ENCODE measurements at places on chromosomes 4 and X.

DNA sequence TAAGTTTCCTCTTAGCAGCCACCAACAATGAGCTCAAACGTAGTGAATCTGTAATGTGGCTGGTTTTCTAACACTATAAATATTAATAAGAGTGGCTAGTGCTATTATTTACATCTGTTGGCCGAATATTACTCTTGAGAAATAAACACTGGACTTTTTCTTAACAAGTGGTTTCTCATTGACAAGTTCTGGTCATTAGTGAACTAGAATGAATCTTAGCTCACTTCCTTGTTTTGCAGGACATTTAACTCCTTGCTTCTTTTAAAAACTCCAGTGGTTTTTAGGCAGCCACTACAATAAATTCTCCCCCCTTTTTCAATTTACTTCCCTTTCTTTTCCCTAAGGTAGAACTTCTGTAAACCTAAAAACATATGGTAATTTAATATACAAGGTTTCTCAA is 177.2 kb downstream of the ARAP2 start:
- DNase-seq: no peak
- H3K27me3 ChIP-seq: no peaks in the 10 kb centered on the region
- H3K36me3 ChIP-seq: peaks cover 40% of the 10 kb centered on the region
- H3K4me1 ChIP-seq: peaks cover 13% of the 10 kb centered on the region
- peak overlapping the region; percentile 71 for H3K27ac ChIP-seq

GRCh38 chr4:77501240-77501639 is 104.4 kb upstream of the CXCL13 start:
- H3K4me3 ChIP-seq: no peak overlapping the region
- DNase-seq: no peak
- no peaks in the 10 kb centered on the region for H3K4me1 ChIP-seq
- H3K27me3 ChIP-seq: no peaks in the 10 kb centered on the region

- H3K27ac ChIP-seq: no peak overlapping the region
- no peaks in the 10 kb centered on the region for H3K36me3 ChIP-seq
- DNase-seq: no peak
These were observed 56.4 kb upstream of the GPR78 start for GRCh38 chr4:8523766-8524165.

- H3K27ac ChIP-seq: no peak overlapping the region
- DNase-seq: no peak
- H3K4me3 ChIP-seq: no peak overlapping the region
- H3K27me3 ChIP-seq: no peaks in the 10 kb centered on the region
- no peaks in the 10 kb centered on the region for H3K4me1 ChIP-seq
These were observed 19.8 kb upstream of the XKRX start for GRCh38 chrX:100948557-100948956.

- no peaks in the 10 kb centered on the region for H3K27me3 ChIP-seq
- H3K4me3 ChIP-seq: no peak overlapping the region
- peaks cover 11% of the 10 kb centered on the region for H3K4me1 ChIP-seq
- DNase-seq: no peak
- H3K36me3 ChIP-seq: no peaks in the 10 kb centered on the region
These were observed 149.4 kb downstream of the EFNB1 start for GRCh38 chrX:68978255-68978654.

DNA sequence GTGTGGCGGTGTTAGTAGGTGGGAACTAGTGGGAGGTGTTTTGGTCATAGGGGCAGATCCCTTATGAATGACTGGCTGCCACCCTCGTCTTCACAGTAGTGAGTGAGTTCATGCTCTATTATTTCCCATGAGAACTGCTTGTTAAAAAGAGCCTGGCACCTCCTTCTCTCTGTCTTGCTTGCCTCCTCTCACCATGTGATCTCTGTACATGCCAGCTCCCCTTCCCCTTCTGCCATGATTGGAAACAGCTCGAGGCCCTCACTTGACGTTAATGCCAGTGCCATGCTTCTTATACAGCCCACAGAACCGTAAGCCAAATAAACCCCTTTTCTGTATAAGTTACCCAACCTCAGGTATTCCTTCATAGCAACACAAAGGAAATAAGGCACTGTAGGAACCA is 21.7 kb downstream of the PNMA6F start:
- H3K4me1 ChIP-seq: no peaks in the 10 kb centered on the region
- peaks cover 2% of the 10 kb centered on the region for H3K36me3 ChIP-seq
- H3K4me3 ChIP-seq: no peak overlapping the region

- H3K36me3 ChIP-seq: peaks cover 8% of the 10 kb centered on the region
- no peak overlapping the region for H3K4me3 ChIP-seq
- no peak for DNase-seq
These were observed 34.0 kb downstream of the CENPU start for GRCh38 chr4:184699941-184700340.

GRCh38 chr4:55864577-55865223 is 11.3 kb downstream of the EXOC1 start:
- peaks cover 46% of the 10 kb centered on the region for H3K36me3 ChIP-seq
- H3K27ac ChIP-seq: no peak overlapping the region
- H3K4me1 ChIP-seq: peaks cover 12% of the 10 kb centered on the region
- no peak for DNase-seq

DNA sequence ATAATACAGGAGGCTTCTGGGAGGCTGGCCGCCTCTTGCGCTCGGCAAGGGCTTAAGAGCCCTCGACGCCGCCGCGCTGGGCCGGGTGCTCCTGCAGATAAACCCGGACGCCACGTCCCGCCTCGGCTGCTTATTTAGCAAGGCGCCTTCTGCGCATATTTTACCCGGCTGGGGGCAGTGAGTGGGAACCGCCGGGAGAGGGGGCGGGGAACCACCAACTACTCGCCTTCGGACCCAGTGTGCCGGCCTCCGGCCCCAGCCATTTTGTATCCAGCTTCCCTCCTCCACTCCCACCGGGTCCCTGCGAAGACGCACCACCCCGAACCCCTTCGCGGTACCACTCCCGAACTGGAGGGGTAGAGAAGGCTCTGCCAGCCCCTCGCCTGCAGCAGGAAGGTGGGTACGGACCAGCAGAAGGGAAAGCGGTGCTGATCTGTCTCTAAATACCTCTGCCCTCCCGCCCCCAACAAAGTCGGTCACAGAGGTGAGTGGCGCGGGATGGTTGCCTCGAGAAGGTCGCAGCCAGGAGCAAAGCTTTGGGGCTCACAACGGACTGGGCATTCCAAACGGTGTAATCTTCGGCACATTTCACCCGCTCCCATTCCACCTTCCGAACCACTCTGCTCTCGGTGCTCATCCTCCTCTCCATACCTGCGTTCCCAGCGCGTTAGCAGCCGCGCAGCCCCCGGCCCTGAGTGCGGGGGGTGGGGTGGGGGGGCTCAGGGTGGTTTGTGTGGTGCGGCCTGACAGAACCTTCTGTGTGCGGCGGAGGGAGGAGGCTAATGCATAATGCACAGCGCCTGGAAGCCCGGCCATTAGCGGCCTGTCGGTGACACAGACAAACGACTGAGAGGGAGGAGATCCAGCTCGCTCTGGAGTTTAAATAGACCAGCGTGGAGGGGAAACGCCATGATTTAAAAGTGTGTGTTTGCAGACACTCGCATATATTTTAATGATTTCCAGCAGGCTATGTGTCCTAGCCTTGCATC is 4.9 kb upstream of the BCOR start:
- no peak for DNase-seq
- no peak overlapping the region for H3K4me3 ChIP-seq
- H3K4me1 ChIP-seq: peaks cover 4% of the 10 kb centered on the region
- no peaks in the 10 kb centered on the region for H3K27me3 ChIP-seq
- peaks cover 12% of the 10 kb centered on the region for H3K36me3 ChIP-seq

DNA sequence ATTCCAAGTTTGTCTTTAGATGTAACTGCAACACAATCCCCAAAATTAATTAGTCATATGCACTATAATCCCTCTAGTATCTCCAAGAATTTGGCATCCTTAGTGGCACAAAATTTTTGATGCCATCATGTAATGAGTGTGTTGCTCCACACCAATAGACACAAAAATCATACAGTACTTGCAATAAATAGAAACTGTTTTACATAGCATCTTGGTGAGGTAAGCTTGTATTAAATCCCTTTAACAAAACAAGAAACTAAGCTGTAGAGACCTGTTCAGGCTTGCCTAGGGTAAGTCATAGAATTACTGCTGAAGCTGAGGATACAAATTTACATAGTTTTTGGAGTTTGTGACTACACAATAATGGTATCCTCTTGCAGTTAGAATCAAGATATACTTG is 64.5 kb upstream of the PRSS12 start:
- H3K4me1 ChIP-seq: no peaks in the 10 kb centered on the region
- no peak overlapping the region for H3K4me3 ChIP-seq
- H3K27ac ChIP-seq: no peak overlapping the region
- no peak for DNase-seq
- H3K36me3 ChIP-seq: peaks cover 2% of the 10 kb centered on the region

GRCh38 chr4:53191997-53192396 is 173.9 kb downstream of the SCFD2 start:
- no peak overlapping the region for H3K27ac ChIP-seq
- H3K4me1 ChIP-seq: no peaks in the 10 kb centered on the region
- no peak for DNase-seq
- no peaks in the 10 kb centered on the region for H3K27me3 ChIP-seq
- H3K4me3 ChIP-seq: no peak overlapping the region

DNA sequence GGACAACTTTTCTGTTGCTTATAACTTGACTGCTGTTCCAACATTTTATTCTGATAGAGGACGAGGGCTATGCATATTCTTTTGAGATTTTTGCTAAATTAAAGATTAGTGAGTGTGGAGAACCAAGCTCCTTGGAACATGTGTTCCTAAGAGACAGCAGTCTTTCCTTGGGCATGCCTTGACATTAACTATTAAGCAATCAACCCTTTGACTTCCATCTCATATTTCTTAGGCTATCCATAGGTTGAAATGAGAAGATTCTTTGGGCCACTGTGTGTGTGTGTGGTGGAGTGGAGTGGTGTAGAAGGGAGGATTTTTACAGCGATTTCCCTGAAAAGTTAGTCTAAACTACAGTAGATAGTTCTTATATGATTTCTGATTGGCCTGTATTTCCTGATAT is 127.4 kb upstream of the POF1B start:
- no peaks in the 10 kb centered on the region for H3K4me1 ChIP-seq
- no peak overlapping the region for H3K27ac ChIP-seq
- H3K4me3 ChIP-seq: no peak overlapping the region
- H3K27me3 ChIP-seq: no peaks in the 10 kb centered on the region
- DNase-seq: no peak

- H3K4me3 ChIP-seq: peak overlapping the region; percentile 88
- peaks cover 19% of the 10 kb centered on the region for H3K4me1 ChIP-seq
- DNase-seq: no peak
- peaks cover 24% of the 10 kb centered on the region for H3K36me3 ChIP-seq
- peak overlapping the region; percentile 98 for H3K27ac ChIP-seq
These were observed 1.0 kb upstream of the SUV39H1 start for GRCh38 chrX:48695534-48695896.

GRCh38 chrX:78387364-78387763 is 60.0 kb upstream of the CYSLTR1 start:
- H3K36me3 ChIP-seq: no peaks in the 10 kb centered on the region
- H3K4me1 ChIP-seq: no peaks in the 10 kb centered on the region
- peaks cover 28% of the 10 kb centered on the region for H3K27me3 ChIP-seq
- H3K4me3 ChIP-seq: no peak overlapping the region

GRCh38 chr4:41399231-41399630 is 138.7 kb upstream of the LIMCH1 start:
- no peaks in the 10 kb centered on the region for H3K36me3 ChIP-seq
- no peak overlapping the region for H3K4me3 ChIP-seq
- no peaks in the 10 kb centered on the region for H3K4me1 ChIP-seq
- no peak for DNase-seq

DNA sequence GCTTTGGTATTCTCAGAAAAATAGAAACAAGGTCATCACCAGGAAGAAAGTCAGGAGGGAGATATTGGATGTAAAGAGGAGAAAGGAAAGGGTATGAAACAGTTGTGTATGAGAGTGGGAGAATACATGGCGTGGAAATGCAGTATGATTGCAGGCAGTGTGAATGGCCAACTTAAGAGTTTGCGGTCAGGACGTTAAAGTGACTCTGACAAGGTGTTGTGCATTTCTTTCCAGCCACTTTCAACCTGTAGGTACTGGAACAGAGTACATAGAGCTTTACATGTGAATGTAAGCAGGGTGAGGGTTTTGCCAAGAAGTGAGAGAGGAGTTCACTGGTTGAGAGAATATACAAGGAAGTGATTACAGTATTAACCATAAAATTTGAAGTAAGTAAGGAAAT is 15.7 kb downstream of the ATP10D start:
- H3K4me3 ChIP-seq: no peak overlapping the region
- no peaks in the 10 kb centered on the region for H3K36me3 ChIP-seq
- H3K27ac ChIP-seq: no peak overlapping the region

DNA sequence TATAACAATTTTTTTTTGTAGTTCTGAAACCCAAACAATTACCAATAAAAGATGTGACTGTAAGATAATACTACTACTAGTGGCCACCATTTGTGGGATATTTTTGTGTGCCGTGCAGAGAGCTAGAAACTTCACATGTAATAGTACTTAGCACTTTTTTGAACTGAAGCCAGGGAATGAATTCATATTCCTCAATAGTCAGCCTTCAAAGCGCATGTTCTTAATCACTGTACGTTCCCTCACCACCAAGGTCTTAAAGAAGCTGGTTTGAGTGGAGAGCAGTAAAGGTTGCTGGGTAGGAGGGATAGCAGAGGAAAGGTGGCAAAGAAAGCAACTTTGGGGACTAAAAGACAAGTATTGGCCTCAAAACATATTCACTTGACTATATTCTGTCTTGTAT is 9.6 kb upstream of the RUFY3 start:
- no peaks in the 10 kb centered on the region for H3K36me3 ChIP-seq
- H3K27me3 ChIP-seq: no peaks in the 10 kb centered on the region
- H3K4me3 ChIP-seq: no peak overlapping the region
- no peak for DNase-seq
- peaks cover 16% of the 10 kb centered on the region for H3K4me1 ChIP-seq

- no peak for DNase-seq
- no peak overlapping the region for H3K27ac ChIP-seq
- H3K36me3 ChIP-seq: no peaks in the 10 kb centered on the region
- H3K4me1 ChIP-seq: no peaks in the 10 kb centered on the region
- H3K27me3 ChIP-seq: no peaks in the 10 kb centered on the region
- H3K4me3 ChIP-seq: no peak overlapping the region
These were observed 136.0 kb upstream of the PABPC4L start for GRCh38 chr4:134337574-134337973.

DNA sequence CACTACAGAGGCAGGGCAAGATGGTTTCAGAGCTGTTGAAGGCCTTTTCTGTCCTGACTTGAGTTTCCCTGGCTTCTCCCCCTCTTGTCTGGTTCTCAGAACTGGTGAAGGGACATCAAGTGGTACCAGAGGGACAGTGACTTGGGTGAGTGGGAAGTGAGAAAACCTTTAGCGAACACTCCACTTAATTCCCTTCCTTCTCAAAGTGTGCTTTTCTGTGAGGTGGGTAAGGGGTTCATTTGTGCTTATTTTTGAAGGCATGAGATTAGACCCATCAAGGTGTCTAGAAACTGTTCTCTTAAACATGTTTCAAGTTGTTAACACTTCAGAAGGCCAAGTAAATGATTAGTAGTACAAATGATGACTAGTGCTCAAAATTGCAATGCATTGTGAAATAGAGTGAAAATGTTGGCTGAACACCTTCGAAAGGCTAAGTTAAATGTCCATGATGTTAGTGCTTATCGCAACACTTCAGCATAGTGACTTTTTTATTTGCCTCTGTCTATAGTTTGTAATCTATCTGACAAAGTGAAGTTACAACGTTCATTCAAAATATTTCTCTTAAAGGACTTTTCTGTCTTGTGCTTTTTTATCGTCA is 2.8 kb downstream of the AREG start:
- no peak overlapping the region for H3K27ac ChIP-seq
- H3K4me1 ChIP-seq: peaks cover 16% of the 10 kb centered on the region
- H3K36me3 ChIP-seq: peaks cover 7% of the 10 kb centered on the region
- no peak overlapping the region for H3K4me3 ChIP-seq
- H3K27me3 ChIP-seq: peaks cover 14% of the 10 kb centered on the region
- DNase-seq: no peak
